ENCODE measurements at places on chromosomes 1 and 21. TPM values are rescaled to one million over a fixed set of nuclear protein-coding genes. Genes with fewer than 3 reads are reported as not detected.

GRCh38 chr21:40967771-40968170 is 120.8 kb upstream of the DSCAM start:
- no peak for DNase-seq

DNA sequence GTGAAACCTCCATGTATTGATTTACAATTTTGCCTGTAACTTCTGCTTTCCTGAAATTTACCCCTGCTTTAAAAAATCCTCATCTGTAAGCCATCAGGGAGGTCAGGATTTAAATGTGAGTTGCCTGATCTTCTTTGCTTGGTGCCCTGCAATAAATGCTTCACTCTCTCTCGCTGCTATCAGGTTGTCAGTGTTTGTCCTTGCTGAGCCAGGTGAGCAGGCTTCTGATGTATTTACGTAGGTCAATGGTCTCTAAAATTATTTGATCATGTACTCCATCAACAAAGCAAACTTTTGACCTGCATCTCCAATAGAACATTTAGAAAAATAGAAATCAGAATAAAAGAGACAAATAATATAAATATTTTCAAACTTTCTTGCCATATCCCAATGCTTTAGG is 453.4 kb downstream of the DPYD start:
- DNase-seq, result no peak

DNA sequence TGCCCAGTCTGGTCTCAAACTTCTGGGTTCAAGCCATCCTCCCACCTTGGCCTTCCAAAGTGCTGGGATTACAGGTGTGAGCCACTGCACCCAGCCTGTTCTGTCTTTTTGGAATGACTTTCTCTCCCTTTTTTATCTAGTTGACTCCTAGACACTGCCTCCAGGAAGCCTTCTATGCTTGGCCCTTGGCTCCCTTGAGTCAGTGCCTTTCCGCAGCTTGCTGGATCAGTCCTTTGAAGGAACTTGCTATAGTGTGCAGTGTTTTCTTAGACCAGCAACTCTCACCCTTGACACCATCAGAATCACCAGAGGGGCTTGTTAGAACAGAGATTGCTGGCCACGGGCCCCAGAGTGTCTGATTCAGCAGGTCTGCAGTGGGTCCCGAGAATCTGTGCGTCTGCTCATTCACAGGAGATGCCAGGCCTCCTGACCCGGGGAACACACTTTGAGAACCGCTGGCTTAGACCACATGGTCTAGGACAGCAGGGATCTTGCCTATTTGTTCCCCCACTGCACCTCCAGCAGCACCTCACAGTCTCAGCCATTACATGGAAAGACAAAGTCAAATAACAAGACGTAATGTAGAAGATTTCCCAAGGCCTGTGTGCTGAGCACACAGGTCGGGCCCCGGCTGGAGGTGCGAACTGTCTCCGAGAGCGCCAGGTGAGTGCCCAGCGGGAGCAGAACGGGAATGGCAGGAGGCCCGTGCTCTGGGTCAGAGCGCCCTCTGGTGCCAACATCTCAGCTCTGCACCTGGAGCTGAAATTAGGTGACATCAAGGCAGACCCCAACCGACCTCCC is 27.4 kb upstream of the CTPS1 start:
- DNase-seq, result peak; percentile 51

DNA sequence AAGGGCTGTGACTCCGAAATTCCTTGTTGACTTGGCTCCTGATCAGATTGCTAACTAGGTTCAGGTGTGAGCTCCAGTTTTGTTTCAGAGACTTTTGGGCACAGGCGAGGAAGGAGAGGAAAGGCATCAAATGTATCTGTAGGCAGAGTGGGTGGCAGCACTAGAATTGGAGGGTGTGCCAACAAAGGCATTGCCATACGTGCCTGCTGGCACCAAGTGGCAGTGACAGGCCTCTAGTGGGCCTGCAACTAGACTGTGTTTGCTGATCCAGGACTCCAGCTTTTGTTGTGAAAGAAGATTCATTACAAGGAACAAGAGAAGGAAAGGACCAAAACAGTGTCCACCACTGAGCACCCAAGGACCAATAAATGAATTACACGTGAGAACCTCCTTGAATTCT is 79.5 kb downstream of the TM2D1 start:
- no peak for DNase-seq

- DNase-seq, result no peak
Measured at GRCh38 chr1:4132352-4133296, 232.6 kb upstream of the C1orf174 start.

DNA sequence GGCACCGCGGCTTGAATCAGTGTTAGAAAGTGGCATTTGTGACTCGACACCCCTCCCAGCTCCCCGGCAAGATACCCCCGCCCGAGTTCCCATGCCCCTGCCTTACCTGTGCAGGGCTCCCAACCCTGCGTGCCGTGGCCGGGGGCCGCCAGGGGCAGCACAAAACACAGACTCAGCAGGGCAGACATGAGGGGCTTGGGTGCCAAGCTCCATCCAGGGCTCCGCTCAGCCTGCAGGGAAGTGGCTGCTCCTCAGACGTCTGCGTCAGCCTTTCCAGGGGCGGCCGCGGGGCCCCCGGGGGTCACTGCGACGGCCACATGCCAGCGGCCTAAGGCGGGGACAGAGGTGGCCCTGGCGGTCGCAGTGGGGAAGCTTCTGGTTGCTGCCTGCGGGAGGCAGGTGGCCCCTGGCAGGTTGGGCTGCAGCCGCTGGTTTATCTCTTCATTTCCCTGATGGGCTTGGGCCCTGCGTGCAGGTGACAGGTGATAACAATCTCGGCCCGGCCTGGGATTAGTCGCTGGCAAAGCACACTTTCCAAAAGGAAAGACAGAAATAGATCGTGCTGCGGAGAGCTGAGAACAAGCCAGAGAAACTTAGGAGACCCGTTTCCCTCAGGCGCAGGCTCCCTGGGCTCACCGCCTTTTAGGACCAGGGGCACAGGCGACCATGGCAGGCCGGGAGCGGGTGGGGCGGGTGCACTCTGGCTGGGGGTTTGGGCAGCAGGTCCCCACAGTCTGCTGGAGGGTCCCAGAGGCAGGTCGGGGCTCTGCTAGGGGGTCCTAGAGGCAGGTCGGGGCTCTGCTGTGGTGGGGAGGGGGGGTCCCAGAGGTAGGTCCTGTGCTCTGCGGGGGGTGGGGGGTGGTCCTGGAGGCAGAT is at the start of gene TSPEAR:
TSPEAR (minus strand) TSS at position 246 of the 876 bp plus-strand sequence; CDS start at position 188, 58 bp downstream.
- peak; percentile 6 for DNase-seq

ICOSLG gene
- 3.0 TPM for polyA plus RNA-seq

DNA sequence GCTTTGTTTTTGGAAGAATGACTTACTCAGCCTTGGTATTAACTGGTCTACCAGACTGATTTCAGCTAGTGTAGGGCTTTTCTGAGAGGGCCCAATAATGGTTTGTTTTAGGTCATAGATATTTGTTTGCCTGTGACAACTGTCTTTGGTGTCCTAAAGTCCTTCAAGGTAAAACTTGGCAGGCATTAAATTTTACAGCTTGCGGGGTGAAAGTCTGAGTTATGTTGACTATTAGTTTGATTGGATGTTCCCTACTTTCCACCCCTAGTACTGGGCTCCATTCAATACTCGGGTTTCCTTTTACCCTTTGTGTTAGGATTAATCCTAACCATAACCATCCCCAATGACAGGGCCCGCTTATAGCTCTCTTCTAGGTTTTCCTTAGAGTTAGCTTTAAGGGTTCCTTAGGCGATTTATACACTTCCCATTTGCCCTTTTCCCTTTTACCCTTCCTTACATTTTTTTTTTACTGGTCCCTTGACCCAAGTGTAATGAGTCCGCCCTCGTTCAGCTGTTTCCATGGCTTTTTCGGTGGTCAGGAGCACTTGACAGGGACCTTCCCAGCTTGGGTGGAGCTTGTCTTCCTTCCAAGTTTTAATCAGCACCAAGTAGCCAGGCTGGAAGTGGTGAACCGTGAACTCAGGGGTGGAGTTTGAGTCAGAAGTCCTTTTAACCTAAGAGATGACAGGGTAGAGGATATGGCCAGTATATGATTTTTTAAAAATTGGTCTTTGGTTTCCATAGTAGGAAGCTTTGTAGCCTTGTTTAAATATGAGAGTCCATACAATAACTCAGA is 28.5 kb upstream of the LCE5A start:
- no peak for DNase-seq

SMPDL3B gene
- 17.0 TPM for polyA plus RNA-seq
